ENCODE measurements at places on chromosomes 6 and 20. TPM values are rescaled to one million over a fixed set of nuclear protein-coding genes. Genes with fewer than 3 reads are reported as not detected.
A peak's percentile ranks its signal among the peaks of the same experiment; 100 is the strongest.

DNA sequence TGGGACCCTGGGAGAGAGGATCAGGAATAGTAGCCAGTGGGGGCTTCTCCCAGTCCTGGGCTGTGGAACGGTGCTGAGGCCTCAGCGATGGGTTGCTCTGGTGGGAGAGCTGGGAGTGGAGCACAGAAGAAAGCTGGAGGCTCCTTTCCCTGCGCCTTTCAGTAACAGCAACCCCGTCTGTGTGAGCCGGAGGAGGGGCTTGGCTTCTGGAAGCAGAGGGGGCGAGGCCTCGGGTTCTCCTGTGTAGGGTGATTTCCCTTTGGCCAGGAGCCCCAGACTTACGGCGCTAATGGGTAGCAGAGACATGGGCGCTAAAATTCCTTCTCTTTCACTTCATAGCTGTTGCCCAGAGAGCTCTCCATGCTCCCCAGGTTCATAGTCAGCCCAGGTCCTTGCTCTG is 55.0 kb downstream of the DAAM2 start:
- no peak for DNase-seq

DNA sequence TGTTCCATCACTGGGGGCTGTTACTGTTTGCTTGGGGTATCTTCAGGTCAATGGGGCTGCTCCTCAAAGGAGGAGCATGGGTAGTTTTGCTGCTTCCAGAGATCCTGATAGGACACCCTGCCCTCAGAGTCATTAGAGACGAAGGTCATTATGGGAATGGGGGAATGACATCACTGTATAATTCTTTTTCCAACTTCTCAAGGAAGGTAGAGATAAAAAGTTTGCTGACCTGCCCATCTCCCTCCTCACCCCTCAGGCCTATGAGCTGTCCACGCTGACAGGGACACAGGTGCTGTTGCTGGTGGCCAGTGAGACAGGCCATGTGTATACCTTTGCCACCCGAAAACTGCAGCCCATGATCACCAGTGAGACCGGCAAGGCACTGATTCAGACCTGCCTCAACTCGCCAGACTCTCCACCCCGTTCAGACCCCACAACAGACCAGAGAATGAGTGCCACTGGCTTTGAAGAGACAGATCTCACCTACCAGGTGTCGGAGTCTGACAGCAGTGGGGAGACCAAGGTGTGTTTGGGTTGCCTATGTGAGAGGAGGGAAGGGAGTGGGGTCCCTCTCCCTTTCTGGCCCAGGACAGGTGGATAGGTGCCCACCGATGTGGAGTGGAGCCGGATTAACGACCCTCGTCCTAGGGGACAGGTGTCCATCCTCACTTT is 2.7 kb downstream of the SRF start:
- no peak for DNase-seq

- DNase-seq = no peak
Measured at GRCh38 chr6:87938287-87938686, 109.4 kb upstream of the SPACA1 start.

DNA sequence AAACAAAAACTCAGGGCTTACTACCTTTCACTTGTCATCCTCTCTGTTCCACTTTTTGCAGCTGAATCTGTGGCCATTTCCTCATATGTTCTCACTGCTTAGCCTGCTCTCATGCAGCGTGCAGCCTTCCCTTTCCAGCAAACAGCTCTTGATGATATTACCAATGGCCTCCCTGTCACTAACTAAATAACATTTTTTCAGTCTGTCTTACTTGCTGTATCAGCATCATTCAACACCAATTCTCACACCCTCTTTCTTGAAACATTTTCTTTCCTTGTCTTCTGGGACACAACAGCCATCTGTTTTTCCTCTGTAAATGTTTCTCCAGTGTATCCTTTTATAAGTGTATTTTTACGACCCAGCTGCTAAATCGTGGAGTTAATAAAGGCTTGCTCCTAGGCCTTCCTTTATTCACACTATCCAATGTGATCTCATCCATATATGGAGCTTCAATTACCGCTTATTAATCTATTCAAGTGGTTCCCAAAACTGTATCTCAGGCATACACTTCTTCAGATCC is 523.6 kb upstream of the RNF217 start:
- DNase-seq = no peak

Gene TP53TG5
- not detected for total RNA-seq

- no peak for DNase-seq
Measured at GRCh38 chr6:90221403-90221802, 75.2 kb downstream of the BACH2 start.

Gene DEFB124
- not detected for total RNA-seq

Gene SMLR1
- total RNA-seq = not detected

DNA sequence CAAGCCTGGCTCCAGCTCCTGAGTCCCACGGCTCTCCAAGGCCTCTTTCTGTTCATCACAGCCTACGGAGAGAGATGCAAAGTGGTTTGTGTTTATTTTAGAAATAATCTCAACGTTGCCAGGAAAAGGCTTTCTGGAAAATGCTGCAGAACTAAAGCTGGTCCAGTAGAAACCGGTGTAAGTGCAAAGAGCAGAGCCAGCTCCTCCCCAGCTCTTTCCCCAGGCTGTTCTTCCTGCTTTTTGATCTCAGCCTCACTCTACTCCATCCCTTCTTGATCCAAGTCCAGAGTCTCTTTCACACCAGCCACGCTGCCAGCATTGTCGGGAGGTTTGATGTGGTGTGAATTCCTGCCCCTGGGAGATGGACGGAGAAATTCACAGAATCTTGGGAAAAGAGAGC is 69.8 kb downstream of the TMEM170B start:
- DNase-seq = no peak

Gene COL21A1
- 1.4 TPM for total RNA-seq

DNA sequence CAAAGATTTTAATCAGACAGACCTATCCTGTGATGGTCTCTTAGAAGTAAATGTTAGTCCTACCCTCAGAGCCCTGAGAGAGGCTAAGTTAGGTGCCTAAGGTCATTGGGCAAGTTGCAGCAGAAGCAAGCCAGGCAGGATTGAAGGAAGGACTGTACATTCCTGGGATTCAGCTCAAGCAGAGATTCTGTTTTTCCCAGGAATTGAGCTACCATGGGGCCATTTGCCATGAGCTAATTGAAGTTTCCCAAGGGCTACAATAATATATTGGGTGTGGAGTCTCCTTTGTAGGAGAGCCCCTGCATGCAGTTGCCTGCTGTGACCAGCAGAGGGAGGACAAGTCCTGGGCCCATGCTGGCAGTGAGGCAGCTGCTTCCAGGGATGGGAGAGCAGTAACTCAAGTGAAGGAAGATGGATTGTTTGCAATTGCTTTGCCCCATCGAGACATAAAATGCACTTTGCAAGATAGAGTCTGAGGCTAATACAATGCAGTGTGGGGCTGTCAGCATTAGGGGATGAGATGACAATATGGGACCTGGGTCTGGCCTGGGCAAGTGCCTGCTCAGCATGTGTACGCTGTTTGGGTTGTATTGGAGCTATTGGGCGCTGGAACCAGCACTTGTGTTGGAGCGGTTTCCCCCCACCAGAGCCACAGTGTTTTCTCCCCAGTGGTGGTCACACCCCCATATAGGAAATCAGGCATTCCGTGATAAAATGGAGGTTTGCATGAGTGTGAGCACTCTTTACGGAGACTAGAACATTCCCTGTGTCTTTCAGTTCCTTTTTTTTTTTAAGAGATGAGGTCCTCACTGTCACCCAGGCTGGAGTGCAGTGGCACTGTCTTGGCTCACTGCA is 27.9 kb downstream of the DNMT3B start:
- DNase-seq = peak; percentile 63

DNA sequence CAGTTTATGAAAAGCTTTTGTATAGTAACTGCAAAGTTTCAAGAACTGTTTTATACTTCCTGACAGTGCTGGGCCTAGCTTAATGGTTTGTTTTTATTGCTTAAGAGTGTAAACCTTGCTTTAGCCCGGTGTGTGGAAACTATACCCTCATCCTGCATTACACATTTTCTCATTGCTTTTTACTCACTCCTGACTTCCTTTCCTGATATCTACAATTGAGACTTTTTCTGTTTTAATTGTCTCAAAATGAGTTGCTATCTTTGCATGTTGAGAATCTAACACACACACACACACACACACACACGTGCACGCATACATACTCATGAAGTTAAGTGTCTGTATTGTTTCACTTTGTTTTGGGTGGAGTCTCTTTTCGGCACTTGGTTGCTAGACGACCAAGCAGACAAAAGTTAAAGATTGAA is 16.7 kb downstream of the BMP2 start:
- no peak for DNase-seq

- DNase-seq = no peak
Measured at GRCh38 chr6:110514818-110515217, 38.4 kb upstream of the SLC22A16 start.

GRCh38 chr6:39072830-39073229 is 24.2 kb downstream of the GLP1R start:
- DNase-seq = no peak

DNA sequence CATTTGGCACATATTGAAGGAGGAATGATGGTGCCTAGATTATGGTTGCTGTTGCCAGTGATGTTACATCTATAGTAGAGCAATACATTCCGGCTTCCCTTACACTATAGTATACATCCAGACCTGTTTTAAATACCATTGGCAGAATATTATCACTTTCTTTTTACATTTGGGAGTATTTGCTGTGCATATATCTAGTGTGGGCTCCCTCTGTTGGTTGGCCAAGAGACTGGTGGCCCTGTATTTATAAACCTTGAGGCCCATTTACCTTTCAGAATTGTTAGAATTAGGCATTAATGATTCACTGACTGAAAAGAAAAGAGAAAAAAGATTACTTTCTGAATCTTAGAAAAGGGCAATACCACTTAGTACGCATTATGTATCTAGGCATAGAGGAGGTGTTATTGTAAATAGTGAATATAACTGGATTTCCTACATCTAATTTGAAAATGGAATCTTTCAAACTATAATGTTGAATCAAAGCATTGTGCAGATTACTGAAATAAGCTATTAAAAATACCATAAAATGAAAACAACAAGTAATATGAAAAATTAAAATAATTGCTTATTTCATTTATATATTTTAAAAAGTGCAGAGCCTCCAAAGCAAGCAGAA is 628.8 kb upstream of the MAN1A1 start:
- no peak for DNase-seq
